ENCODE measurements at places on chromosomes 2 and 18. TPM values are rescaled to one million over a fixed set of nuclear protein-coding genes. Genes with fewer than 3 reads are reported as not detected.

Gene MALL
- total RNA-seq: 38.5 TPM

Gene CXCR2
- not detected for total RNA-seq

Gene ZSWIM2
- not detected for total RNA-seq

Gene ABCB11
- not detected for total RNA-seq

Gene CHST9
- 0.21 TPM for total RNA-seq

DNA sequence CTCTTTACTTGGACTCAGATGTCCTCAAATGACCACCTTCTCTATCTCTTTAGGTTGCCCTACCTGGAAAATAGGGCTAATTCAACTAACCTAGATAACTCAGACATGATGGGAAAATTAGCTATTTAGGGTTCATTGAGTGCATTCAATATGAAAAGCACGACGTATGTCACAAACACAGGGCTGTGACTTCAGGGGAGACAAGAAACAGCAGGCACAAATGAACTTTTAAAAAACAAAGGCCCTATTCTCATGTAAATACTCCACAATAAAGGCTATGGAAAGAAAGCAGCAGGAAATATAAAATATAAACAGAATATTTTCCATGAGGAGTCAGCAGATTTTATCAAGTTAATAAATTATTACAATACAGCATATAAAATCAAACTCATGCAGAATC lies 97.8 kb downstream of the SS18 start:
- H3K36me3 ChIP-seq: no peaks in the 10 kb centered on the region
- no peaks in the 10 kb centered on the region for H3K4me1 ChIP-seq
- no peak for DNase-seq
- no peaks in the 10 kb centered on the region for H3K27me3 ChIP-seq
- H3K4me3 ChIP-seq: no peak overlapping the region

DNA sequence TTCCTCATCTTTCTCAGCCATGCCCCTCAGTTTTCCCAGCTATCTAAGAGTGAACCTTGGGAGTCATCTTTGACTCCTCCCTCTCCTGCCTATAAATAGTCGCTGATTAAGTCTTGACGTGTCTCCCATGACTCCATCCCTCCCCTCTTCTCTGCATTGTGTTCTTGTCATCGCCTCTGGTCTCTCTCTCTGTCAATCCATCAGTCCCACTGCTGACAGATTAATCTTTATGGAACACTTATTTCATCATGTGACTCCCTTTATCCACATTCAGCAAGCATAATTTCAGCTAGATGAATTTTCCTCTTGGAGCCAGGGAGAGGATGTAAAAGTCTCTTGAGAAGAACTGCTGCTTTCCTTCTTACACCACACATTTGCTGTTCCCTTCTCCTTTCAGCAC lies 9.4 kb downstream of the ADAM23 start:
- no peak overlapping the region for H3K4me3 ChIP-seq
- H3K27me3 ChIP-seq: no peaks in the 10 kb centered on the region
- no peak overlapping the region for H3K27ac ChIP-seq
- no peaks in the 10 kb centered on the region for H3K36me3 ChIP-seq
- no peak for DNase-seq

DNA sequence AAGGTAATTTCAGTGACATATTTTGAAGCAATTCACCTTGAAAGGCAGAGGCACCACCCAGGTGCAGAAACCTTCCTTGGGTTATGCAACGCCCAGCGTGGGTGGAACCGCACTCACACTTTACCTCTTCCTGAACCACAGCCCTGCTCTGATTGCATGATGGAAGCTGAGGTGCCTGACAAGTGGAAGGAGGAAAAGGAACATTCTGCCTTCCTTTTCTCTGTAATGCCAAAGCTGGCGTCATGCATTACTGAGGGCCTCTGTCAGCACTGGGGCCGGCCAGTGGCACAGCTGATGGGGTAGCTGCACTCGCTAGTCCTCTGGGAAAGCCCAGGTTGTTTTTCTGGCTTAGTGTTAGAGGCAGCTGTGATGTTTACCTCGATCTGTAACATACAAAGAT lies 266.5 kb downstream of the NEDD4L start:
- H3K27ac ChIP-seq: no peak overlapping the region
- H3K36me3 ChIP-seq: no peaks in the 10 kb centered on the region
- no peak overlapping the region for H3K4me3 ChIP-seq
- H3K4me1 ChIP-seq: no peaks in the 10 kb centered on the region
- no peaks in the 10 kb centered on the region for H3K27me3 ChIP-seq

DNA sequence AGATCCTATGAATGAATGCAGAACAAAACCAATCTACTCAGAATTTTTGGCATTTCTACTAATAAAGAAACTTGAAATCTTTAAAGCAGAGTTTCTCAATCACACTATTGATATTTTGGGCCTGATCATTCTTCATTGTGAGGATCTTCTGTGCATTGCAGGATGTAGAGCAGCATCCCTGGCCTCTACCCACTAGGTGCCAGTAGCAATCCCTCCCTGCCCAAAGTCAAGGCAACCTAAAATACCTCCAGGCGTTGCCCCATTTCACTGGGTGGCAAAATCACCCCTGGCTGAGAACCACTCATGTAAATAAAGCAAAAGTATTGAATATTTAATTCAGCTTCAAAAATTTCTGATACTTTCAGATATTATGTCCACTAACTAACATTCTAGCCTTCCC lies 213.0 kb downstream of the SP3 start:
- H3K36me3 ChIP-seq: no peaks in the 10 kb centered on the region
- no peaks in the 10 kb centered on the region for H3K27me3 ChIP-seq
- H3K4me1 ChIP-seq: peaks cover 3% of the 10 kb centered on the region
- no peak for DNase-seq

GRCh38 chr2:79715338-79715737 lies 202.5 kb downstream of the CTNNA2 start:
- H3K4me3 ChIP-seq: no peak overlapping the region
- no peak overlapping the region for H3K27ac ChIP-seq
- H3K36me3 ChIP-seq: no peaks in the 10 kb centered on the region
- no peak for DNase-seq
- no peaks in the 10 kb centered on the region for H3K4me1 ChIP-seq

DNA sequence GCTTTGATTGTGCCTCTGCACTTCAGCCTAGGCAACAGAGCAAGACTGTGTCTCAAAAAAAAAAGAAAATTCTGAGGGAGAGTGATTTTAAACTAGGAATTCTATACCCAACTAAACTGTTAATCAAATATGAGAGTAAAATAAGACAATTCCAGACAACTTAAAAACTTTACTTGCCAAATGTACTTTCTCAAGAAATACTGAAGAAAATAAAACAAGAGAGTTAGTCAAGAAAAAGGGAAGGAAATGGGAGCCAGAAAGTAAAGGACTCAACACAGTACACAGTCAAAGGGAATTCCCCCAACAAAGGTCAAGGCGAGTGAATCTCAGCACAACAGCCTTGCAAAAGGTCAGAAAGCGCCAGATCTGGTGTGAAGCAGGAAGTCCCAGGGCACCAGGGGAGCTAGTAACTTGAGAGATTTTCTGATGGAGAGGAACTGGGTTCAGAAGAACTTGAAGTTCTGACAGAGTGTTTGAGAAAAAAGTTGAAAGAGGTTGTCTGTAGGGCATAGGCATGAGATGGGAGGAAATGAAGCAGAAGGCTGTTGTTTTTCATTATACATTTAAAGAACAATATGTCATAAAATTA lies 22.6 kb upstream of the TBC1D8 start:
- no peaks in the 10 kb centered on the region for H3K4me1 ChIP-seq
- H3K4me3 ChIP-seq: no peak overlapping the region
- no peaks in the 10 kb centered on the region for H3K36me3 ChIP-seq
- H3K27me3 ChIP-seq: no peaks in the 10 kb centered on the region
- no peak for DNase-seq

GRCh38 chr2:211867845-211868451 lies 670.7 kb downstream of the ERBB4 start:
- no peak for DNase-seq
- no peaks in the 10 kb centered on the region for H3K27me3 ChIP-seq
- H3K4me1 ChIP-seq: no peaks in the 10 kb centered on the region
- no peaks in the 10 kb centered on the region for H3K36me3 ChIP-seq

DNA sequence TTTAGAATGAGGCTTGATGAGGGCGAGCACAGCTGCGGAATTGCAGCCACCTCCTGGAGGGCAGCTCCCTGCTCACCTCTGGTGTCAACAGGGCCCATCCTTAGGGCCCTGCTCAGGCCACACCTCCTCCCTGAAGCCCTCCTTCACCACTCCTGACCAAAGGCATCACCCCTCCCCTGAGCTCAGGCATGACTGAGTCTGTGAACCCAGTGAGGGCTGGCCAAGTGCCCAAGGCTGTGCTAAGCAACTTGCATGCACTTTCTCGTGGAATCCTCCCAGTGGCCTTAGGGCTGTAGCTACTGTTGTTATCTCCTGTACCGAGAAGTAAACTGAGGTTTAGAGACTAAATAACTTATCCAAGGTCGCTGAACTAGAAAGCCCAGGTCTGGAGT lies 101.7 kb downstream of the KLHL29 start:
- H3K4me3 ChIP-seq: no peak overlapping the region
- H3K36me3 ChIP-seq: no peaks in the 10 kb centered on the region
- no peak overlapping the region for H3K27ac ChIP-seq
- H3K27me3 ChIP-seq: no peaks in the 10 kb centered on the region
- no peak for DNase-seq

DNA sequence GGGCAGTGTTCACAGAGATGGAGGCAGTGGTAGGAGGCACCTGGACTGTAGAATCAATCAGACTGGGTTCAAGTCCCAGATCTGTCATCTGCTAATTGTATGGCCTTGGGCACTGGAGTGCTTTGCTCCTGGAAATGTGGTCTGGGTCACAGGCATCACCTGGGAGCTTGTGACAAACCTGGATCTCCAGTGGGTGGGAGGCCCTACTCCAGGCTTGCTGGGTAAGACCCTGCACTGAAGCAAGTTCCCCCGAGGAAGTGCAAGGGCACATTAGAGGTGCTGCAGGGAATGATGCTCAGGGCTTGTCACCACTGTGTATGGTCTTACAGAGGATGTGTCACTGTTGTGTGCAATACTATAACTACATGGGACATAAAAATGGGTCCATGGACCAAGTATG lies 220.5 kb upstream of the ID2 start:
- H3K27me3 ChIP-seq: no peaks in the 10 kb centered on the region
- no peaks in the 10 kb centered on the region for H3K4me1 ChIP-seq
- no peak for DNase-seq
- no peak overlapping the region for H3K4me3 ChIP-seq
- H3K27ac ChIP-seq: no peak overlapping the region

GRCh38 chr2:70897977-70898226 lies 37.8 kb upstream of the ATP6V1B1 start:
- H3K36me3 ChIP-seq: no peaks in the 10 kb centered on the region
- H3K4me3 ChIP-seq: no peak overlapping the region
- DNase-seq: no peak
- peaks cover 4% of the 10 kb centered on the region for H3K4me1 ChIP-seq
- H3K27ac ChIP-seq: no peak overlapping the region
